Stimulated activated CD8-positive, alpha-beta memory T cell treated with anti-CD3 and anti-CD28 coated beads, Interleukin-4, amount 100 ng/mL, for 1 hour (primary cell): ENCODE measurements at places on chromosomes 4 and X.

DNA sequence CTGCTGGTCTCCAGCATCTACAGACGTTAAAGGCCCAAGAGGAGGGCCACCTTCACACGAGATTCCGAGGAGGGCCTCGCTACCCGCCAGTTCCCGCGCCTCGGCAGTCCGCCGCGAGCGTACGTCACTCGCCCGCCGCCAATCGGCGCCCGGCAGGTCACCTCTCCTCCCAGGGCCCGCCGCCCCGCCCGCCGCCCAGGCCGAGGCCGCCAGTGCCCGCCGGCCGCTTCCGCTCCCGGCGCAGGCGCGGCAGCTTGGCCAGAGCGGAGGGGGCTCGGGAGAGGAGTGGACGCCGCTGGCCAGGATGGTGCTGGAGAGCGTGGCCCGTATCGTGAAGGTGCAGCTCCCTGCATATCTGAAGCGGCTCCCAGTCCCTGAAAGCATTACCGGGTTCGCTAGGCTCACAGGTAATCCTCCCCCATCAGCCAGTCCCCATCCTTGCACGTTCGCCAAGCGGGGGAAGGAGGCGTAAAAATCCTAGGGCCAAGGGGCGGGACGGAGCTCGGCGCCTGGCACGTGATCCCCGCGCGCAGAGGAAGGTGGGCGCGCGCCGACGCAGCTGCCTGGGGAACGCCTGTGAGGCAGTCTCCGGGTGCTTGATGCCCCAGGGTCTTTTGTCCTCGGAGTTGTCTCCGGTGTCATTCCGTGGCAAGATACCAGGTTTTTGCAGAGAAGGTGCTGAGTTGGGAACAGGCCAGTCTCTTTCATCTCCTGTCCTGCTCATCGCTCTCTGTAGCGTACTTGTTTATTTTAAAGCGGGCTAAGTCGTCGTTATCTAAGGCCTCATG is at the start of gene CISD2:
Gene CISD2, plus strand, starts transcription at position 212 of the 788 bp plus-strand sequence. Its CDS starts 93 bp downstream, at position 305.
- peak; percentile 80 for DNase-seq

DNA sequence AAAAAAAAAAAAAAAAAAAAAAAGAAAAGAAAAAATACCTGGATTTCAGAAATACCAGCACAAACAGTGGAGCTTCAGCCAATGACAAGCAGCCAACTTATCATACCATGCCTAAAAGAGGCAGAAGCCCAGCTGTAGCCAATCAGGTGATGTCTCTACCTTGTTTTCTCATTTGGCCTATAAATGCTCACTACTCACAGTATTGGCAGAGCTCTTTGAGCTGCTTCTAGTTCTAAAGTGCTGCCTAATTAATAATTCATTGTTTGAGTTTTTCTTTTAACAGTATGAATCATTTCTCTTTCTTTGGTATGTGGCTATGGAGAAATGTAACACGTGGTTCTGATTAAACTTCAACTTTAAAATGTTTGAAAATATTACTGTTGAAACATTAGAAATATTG is 188.8 kb upstream of the TECRL start:
- DNase-seq: no peak

DNA sequence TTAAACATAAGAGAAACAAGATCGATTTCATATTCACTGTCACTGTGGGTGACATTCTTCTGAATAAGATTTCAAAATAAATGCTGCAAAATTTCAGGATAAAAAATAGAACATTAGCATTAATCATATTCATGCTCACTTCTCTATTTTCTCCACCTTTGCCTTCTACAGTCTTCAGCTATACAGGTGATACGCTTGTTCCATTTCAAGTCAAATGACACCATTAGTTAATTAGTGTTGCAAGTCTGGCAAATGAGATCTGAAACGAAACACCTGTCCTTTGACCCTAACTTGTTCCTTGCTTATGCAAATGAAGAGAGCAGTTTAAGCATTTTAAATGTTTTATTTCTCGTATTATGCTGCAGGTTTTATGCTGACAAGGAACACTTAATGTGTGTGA is 667.5 kb upstream of the MAGEB2 start:
- DNase-seq: no peak

- no peak for DNase-seq
Measured at GRCh38 chr4:139581096-139581495, 25.1 kb upstream of the SETD7 start.

- DNase-seq: no peak
Measured at GRCh38 chrX:53056292-53056691, 7.7 kb downstream of the GPR173 start.

DNA sequence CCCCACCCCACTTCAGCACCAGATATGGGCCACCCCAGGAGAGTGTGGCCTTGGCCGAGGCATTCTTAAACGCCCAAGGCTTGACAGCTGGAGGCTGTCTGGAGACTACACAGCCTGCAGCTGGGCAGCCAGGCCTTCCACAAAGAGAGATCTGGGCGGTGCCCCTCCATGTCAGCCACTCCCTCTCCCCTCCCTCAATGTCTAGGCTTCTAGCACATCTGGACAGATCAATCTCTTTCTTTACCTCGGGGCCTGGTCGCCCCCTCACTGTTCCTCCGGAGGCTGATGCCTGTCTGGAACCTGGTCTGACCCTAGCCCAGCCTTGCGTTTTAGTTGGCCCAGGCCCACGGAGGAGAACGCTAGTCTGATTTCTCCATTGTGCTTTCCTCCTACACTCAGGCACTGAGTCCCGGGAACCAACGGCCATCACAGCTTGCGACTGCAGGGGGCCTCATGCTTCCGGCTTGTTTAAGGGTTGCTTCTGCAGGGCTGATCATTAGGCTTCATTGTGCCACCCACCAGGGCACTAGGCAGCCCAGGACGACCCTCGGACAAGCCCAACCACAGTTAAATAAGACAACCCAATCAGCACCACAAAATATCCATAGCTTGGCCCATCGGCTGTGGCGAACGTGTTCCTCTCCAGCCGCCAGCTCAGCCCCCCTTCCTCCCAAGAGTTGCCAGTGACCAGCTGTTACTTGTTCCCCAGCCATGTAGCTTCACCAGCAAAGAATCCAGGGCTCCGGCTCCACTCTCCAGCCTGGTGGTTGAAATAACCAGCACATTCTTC is 200.6 kb downstream of the BCOR start:
- DNase-seq: no peak

GRCh38 chrX:6558979-6559378 is 24.1 kb upstream of the VCX3A start:
- no peak for DNase-seq

DNA sequence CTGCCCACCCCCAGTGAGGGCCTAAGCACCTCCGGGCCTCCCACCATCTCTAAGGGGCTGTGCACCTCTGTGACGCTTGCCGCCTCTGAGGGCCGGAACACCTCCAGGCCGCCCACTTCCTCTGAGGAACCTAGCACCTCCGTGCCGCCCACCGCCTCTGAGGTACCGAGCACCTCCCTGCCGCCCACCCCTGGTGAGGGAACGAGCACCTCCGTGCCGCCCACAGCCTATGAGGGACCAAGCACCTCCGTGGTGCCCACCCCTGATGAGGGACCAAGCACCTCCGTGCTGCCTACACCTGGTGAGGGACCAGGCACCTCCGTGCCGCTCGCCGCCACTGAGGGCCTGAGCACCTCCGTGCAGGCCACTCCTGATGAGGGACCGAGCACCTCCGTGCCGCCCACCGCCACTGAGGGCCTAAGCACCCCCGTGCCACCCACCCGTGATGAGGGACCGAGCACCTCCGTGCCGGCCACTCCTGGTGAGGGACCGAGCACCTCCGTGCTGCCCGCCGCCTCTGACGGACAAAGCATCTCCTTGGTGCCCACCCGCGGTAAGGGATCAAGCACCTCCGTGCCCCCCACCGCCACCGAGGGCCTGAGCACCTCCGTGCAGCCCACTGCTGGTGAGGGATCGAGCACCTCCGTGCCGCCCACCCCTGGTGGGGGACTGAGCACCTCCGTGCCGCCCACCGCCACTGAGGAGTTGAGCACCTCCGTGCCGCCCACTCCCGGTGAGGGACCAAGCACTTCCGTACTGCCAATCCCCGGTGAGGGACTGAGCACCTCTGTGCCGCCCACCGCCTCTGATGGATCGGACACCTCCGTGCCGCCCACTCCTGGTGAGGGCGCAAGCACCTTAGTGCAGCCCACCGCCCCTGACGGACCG is 977 bp downstream of the MAGEE1 start:
- DNase-seq: peak; percentile 18

DNA sequence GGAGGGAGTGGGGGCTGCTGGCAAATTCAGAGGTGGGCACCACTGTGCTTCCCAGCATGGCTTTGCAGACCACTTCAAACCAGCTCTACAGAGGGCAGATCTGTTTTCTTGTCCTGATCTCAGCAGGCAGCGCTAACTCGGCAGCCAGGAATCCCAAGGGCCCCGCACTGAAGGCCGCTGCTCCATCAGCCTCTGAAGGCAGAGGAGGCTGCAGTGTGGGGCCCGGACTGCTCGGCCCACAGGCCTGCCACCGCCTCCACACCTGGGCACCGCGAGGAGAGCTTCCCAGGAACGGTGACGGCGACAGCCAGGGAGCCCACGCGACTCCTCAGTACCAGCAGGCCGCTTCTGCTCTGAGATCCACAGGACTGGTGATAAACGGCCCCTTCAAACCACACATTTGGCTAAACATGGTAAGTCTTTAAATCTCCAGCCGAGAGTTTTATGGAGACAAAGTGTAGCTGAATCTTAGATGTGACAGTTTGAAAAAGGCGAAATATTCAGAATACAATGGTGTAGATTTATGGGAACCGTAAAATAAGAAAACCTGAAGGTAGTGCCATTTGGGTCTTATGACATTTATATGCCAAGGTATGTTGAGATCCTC is 23.6 kb downstream of the DCTD start:
- no peak for DNase-seq

DNA sequence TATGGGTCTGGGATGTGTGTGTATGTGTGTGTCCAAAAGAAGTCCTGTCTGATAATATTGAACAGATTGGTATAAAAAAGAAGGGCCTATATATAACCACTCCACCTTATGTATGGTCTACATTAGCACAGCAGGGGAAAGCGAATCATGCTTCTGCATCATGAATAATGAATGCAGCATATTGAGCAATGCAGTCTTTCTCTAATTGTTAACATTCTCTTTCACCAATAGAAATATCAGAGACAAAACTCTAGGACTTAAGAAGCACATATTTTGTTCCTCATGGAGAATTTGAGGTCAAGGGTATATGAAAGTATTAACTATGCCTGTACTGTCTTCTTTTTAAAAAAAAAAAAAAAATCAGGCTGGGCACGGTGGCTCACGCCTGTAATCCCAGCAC is 264.3 kb upstream of the NOCT start:
- no peak for DNase-seq

DNA sequence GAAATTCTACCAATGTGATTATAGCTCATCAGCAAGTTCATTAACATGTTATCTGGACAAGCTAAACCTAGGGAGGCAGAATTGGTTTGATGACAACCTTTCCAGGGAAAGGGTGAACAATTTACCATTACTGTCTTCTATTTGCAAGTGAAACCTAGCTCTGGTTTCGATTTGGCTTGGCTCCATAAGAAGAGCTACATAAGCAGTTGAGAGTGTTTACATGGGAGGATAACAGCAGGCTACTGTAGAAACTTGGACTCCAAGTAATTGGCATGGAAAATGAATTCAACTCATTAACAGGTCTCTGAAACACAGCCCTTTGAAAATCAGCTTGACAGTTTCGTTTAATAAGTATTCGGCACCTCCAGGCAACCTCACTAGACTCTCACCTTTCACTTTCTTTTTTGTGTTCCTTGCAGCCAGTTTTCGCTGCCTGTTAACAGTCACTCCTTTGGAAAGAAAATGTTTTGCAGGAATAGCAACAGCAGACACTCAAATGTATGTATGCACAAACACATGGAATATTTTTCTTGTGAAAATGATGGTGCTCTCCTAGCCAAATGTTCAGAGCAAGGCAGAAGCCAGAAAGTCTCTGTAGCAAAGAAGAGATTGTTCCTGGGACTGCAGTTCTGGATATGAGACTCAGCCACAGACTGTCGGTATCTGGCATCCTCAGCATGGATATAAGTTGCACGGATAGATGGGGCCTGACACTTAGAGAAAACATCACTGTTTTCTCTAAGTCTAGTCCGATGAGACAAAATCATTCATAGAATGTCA is 27.5 kb downstream of the POU3F4 start:
- no peak for DNase-seq

GRCh38 chrX:12985331-12985730 is 10.4 kb downstream of the TMSB4X start:
- DNase-seq: no peak

- DNase-seq: no peak
Measured at GRCh38 chr4:47750788-47751187, 87.1 kb downstream of the CORIN start.

DNA sequence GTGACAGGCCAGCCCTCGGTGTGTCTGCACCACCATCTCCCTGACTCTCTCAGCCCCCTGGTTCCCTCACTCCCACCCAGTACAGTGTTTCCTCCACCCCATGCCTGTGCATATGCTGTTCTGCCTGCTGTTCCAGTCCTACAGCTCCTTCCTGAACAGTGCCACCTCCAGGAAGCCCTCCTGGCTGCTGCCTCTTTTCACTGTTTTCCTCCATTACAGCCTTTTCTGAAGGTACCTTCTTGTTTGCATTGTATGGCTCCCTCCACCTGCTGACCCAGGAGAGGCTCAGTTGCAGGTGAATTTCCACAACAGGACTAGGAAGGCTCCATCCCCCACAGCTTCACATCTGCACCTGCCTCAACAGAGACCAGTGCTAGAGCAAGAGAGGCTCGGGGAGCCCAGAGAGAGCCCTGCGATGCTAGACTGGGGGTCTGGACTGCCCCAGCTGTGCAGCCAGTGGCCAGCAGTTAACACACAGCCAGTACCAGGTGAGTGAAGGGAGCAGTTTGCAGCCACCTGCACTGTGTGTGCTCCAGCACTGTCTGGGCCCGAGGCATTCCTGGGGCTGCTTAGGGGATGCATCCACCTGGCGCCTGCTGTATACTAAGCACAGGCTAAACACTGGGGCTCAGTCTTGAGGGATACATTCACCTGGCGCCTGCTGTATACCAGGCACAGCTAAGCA is 92.0 kb downstream of the ADRA2C start:
- no peak for DNase-seq

GRCh38 chr4:101346351-101347266 is 717 bp downstream of the PPP3CA start:
- DNase-seq: peak; percentile 23

- no peak for DNase-seq
Measured at GRCh38 chrX:81261576-81261975, 59.7 kb downstream of the SH3BGRL start.

- no peak for DNase-seq
Measured at GRCh38 chr4:84336964-84337705, 162.0 kb downstream of the NKX6-1 start.

GRCh38 chrX:96685210-96686099 is 813 bp downstream of the DIAPH2 start:
- no peak for DNase-seq

- DNase-seq: no peak
Measured at GRCh38 chr4:2218436-2218835, 23.5 kb downstream of the HAUS3 start.
